A549 treated with AZD2906 at 1 μM for 4 hours (cell line): ENCODE measurements at places on chromosomes 2 and 18. TPM values are rescaled to one million over a fixed set of nuclear protein-coding genes. Genes with fewer than 3 reads are reported as not detected.

Gene STAT4
- 3.5 to 5.2 TPM (median 4.5 TPM) in 5 replicates for total RNA-seq

Gene RAPGEF4
- total RNA-seq: 0.16 to 0.35 TPM (median 0.18 TPM) in 5 replicates

Gene DNAH7
- total RNA-seq: 0.66 to 1.6 TPM (median 0.91 TPM) in 5 replicates

Gene ALPG
- 0.33 to 0.55 TPM (median 0.50 TPM) in 5 replicates for total RNA-seq

Gene ETAA1
- 7.8 to 11.4 TPM (median 8.5 TPM) in 5 replicates for total RNA-seq
